ENCODE measurements at places on chromosomes 6 and 20.

GRCh38 chr6:165722022-165722421 is 59.0 kb upstream of the PDE10A start:
- DNase-seq: no peak

DNA sequence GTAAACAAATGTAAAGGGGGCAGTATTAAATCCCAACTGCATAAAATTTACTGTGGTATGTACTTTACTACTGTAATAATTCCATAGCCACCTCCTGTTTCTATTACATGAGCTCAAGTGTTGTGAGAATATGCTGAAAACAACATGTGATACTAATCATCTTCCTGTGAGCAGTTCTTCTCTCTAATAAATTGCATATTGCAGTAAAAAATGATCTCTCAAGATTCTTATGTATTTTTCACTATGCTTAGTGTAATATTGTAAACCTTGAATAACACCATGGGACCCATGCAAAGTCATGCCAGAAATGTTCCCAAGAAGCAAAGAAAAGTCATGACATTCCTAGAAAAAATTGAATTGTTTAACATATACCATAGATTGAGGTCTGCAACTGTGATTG is 133.0 kb upstream of the ATXN1 start:
- no peak for DNase-seq

DNA sequence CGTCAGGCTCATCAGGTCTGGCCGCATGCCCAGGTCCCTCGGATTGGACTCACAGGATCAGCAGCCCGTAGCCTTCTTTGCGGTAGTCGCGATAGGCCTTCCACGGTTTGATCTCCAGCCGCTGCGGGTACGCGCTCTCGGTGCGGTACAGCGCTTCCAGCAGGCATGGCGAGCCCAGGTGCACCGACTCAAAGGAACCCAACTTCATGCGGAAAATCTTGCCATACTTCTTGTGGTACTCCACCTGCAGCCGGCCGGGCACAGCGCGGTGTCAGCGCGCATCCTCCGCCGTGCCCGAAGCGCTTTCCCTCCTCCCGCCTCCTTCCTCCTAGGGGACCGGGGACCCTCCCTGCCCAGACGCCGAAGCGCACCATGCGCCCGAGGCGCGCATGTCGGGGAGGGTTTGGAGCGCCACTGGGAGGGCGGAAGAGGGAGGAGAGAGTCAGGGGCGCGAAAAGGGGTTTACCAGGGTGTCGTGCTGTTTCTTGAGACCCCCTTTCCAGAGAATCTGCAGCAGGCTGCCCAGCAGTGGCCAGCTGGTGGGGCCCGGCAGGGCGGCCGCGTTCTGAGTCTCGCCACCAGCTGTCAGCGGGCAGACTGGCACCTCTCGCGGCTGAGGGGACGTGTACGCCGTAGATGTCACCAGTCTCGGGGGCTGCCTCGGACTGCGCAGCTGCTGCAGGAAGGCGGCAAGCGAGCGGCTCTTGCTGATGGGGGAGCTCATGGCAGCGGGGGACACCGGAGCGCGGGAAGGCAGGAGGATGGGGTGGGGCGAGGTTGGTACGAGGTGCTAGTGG is 732 bp downstream of the CYP24A1 start:
- no peak for DNase-seq

DNA sequence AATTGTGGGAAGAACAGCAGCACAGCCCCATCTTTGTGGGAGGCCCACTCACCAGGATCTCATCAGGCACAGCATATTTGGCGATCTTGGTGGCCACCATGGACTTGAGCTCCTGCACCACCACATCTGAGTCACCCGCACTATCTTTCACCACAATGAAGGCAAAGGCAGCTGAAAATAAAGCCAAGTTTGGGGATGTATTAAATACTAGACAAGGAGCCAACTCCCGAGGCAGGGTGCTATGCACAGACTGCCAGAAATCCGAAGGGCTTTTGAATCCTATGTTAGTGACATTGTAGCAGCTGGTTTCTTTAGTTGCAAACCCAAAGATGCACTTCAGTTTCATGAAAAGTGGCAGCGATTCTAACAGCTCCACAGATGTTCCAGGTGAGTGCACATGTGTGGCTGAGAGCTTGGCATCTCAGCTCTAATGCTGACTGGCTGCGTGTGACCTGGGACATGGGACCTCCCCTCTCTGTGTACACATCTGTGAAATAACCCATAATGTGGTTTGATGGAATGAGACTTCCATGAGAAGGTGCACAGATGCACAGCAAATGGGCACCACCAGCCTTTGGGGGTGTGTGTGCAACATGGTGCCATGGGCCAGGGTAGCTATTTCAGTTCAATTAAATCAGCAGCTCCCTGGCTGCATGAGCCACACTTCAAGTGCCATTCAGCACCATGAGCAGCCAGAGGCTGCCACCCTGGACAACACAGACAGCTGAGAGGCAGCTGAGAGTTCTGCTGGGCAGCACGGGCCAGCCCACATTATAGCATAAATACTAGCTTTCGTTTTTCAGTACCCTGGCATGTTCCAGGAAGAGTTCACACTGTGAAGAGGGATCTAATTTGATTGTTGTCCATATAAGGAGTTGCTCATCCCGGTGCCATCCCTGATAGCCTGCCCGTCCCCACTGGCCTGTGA is 16.9 kb upstream of the APMAP start:
- DNase-seq: no peak

DNA sequence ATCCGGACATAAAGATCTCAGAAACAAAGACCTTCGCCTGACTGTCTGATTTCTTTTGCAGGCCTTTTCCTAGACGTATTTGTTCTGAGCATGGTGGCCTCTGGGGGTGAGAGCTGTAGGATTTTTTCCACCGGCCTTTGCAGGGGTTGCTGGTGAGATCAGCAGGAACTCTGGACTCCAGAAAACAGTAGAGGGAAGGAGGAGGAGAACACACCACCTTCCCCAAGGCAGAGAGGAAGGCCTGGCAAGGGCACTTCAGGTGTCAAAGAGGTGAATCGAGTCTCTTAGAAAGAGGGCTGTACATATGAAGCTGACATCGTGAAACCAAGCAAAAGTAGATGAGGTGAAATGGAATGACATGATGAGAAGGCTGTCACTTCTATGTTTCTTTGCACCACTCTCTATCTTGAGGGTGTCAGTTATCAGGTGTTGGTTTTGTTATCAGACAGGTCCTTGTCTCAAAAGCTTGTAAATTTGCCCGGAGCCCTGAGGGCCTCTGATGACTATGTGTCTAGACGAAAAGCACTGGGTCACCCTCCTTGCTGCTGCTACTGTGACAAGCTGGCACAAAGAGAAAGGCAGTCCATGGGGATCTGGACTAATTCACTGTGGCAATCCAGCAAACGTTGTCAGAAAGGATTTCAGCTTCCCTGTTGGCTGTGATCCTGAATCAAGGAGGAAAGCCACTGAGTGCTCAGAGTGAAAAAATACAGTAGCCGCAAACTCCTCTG is 91.3 kb upstream of the MAP3K7 start:
- DNase-seq: no peak

DNA sequence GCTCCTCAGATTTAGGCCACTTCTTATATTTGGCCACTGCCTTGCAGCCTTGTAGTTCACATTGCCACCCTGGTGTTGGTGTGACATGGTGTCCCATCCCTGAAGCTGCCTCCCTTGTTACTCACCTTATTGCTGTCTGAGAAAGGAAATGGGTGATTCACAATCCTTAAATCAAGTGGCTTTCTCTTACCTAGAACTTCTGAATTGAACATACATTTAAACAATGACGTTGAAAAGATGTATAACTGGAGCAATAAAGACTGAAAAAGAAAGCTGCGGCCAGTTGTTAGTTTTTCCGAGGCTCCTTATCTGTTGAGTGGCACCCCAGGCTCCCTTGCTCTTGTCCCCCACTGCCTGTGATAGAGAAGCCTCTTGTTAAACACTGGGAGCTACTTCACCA is 28.8 kb upstream of the GNRH2 start:
- no peak for DNase-seq

DNA sequence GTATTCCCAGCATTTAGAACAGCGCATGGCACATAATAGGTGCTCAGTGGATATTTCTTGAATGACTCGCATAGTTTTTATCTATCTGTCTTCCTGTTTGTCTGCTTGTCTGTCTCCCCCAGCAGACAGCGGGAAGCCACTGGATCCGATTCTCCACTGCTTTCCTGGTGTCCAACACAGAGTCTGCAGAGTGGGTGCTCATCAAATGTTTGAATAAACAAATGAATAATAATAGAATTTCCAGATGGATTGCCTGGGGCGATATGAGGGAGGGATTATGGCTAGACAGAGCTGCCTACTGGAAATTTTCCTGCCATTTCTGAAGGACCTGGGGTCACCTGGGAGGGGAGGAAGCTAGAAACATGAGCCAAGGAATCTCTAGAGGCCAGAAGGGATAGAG is 18.9 kb downstream of the CDH22 start:
- DNase-seq: no peak

GRCh38 chr6:168032005-168032760 is 34.7 kb downstream of the KIF25 start:
- no peak for DNase-seq

DNA sequence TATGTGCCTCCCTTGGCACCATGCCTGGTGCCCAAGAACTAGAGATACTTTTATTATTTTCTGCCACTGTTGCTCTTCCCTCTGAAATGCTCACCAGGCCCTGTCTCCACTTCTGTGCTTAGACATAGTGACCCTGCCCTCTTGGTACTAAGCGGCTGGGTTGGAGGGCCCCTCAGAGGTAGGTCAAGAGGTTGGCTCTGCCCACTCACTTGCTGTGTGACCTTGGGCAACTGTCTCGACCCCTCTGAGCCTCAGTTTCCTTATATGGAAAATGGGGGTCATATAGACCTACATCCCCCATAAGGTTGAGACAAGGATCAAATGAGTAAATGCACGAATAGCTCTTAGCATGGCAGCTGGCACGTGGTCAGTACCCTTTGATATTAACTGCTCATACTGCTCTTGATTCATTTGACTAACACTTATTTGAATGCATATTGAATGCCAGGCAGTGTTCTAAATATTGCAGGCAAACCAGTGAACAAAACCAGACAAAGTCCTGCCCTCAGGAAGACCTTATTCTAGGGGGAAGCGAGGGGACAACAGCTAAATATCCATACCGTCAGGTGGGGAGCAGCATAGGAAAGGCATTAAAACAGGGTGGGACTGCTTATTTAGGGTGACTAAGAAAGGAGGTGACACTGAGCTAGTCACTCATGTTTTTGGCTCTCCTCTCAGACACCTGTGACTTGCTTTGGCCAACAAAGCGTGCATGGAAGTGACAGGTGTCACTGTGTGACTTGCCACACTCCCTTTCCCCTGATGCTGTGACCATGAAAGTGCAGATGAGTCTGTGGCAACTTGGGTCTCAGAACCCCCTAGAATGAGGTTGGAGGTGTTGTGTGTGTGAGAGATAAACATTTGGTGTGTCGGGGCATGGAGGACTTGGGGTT is 14.3 kb upstream of the SPO11 start:
- no peak for DNase-seq

DNA sequence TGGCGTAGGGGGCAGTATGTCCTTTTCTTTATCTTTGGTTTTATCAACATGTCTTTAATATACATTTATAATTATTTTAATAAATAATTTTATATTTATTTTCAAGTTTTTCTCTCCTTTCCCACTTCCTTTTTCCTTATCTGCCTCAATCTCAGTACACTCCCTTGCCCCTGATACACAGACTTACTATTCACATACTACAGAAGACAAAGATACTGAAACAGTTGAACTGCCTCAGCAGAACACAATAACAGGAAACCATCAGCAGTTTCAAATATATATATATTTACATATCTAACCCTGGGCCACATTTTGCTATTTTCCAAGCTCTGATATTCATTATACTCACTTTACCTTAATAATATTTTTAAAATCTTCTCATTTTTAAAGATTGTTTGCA is 19.8 kb downstream of the IBTK start:
- no peak for DNase-seq

- DNase-seq: no peak
These were observed 88.8 kb upstream of the EZR start for GRCh38 chr6:158907931-158908330.

GRCh38 chr20:2845607-2846006 is 5.1 kb downstream of the VPS16 start:
- no peak for DNase-seq

GRCh38 chr20:44422083-44422482 is 53.6 kb upstream of the TTPAL start:
- DNase-seq: no peak

DNA sequence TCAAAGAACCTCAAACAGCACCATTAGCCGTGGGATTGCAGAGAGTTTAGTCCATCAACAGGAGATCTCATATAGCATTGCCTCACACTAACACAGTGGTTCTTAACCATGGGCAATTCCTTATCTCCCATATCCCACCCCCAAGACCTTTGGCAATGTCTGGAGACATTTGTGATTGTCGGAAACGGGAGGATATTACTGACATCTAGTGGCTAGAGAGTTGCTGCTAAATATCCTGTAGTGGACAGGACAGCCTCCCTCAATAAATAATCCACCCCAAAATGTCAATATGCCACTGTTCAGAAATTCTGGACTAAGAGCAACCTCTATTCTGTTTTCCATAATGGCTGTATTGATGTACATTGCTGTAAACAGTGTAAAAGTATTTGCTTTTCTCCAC is 210.1 kb upstream of the CCN2 start:
- DNase-seq: no peak

DNA sequence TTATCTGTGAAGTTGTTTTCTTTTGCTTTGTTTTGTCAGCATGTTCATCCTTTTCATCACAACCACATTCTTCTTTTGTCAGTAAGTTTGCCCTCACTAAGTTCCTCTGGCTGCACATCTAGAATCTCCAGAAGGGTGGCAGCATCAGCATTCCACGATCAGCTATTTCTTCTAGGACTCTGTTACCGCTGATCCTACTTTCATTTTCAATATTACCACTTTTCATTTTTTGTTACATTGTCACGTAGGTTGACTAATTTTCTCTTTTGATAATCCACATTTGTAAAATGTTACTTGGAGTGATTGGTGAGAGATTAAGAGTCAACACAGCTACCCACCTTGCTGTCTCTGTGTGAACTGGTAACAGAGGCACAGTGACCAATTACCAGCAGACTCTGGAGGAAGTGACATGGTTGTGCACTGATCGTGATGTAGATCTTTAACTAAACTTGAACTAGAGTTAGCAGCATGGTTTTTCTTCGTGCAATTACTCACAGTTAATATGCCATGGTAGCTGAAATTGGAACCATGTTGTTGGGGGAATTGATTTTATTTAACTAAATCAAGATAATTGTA is 307.9 kb upstream of the SLC35B3 start:
- DNase-seq: no peak

DNA sequence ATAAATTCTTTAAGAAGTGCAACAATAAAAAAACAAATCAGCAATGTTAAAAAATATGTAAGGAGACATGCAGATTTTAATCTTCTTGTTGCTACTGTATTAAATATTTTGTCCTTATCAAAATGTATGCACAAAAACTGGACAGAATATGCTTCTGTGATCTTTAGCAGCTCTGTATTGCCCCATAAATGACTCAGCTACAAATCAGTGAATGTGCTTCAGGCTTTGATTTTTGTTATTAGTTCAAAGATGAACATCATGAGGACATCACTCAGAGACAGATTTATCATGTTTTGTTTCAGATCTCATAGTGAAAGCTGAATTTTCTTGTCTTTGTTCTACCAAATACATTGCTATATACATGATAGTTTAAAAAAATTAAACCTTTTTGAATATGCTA is 312.4 kb downstream of the GRIK2 start:
- no peak for DNase-seq
